ENCODE measurements at places on chromosomes 1 and 21.

DNA sequence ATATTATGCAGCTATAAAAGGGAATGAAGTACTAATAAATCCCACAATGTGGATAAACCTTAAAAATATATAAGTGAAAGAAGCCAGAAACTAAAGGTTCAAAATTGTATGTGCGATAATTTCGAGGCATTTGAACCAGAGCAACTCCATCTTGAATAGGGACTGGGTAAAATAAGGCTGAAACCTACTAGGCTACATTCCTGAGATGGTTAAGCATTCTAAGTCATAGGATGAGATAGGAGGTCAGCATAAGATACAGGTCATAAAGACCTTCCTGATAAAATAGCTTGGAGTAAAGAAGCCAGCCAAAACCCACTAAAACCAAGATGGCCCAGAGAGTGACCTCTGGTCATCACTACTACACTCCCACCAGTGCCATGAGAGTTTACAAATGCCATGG, 103.1 kb downstream of the SLC16A1 start:
- DNase-seq, result no peak

GRCh38 chr1:161740921-161741320, 8.7 kb upstream of the DUSP12 start:
- no peak for DNase-seq

GRCh38 chr1:230127105-230128054, 60.3 kb downstream of the GALNT2 start:
- DNase-seq, result no peak

DNA sequence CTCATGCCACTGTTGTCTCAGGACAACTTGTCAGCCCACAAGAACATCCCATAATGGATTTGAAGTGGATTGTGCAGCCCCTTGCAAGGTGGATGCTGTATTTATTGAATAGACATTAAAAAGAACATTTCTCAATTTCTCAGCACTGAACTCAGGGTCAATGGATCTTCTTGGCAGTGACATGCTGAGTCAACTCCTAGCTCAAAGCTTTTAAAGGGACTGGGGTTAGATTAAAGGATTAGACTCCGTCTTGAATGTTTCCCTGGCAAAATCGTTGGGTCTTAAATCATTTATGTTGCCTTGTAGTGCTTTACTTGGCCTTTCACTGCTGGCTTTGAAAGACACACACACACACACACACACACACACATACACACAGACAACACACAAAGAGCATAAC, 221.6 kb upstream of the PBX1 start:
- DNase-seq, result no peak

- DNase-seq, result no peak
Observed at GRCh38 chr1:17113963-17114362, 5.3 kb downstream of the PADI2 start.

- no peak for DNase-seq
Observed at GRCh38 chr21:45860493-45861155, 120.9 kb upstream of the COL6A1 start.

- DNase-seq, result peak; percentile 41
Observed at GRCh38 chr21:39715804-39716397, 29.1 kb upstream of the IGSF5 start.

DNA sequence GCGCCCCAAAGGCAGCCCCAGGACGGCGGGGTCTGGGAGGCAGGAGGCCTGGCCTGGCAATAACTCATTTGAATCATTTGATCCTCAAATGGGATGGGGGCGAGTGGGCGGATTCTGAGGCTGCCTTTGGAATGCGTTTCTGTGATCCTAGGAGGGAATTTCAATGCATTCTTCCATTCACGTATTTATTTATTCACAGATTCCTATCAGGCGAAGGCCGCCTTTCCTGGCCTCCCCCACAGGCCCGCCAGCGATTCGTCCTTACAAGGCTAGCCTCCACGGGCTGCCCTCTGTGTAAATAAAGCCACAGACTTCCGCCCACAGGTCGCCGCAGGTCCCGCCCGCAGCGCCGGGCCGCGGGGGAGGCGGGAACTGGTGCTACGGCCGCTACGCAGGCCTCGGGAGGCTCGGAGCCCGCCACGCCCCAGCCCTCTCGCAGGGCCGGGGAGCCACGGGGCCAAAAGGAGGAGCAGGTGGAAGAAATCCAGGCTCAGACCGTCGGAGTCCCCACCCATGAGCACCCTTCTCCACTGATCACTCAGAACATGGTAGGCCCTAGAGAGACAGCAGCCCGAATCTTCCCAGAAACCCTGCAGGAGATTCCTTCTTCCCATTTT, 31.3 kb upstream of the JUN start:
- peak; percentile 65 for DNase-seq

GRCh38 chr1:17030206-17030605, 18.5 kb upstream of the ATP13A2 start:
- no peak for DNase-seq

Measured in H9 (cell line).